ENCODE measurements at places on chromosomes 16 and 17.

DNA sequence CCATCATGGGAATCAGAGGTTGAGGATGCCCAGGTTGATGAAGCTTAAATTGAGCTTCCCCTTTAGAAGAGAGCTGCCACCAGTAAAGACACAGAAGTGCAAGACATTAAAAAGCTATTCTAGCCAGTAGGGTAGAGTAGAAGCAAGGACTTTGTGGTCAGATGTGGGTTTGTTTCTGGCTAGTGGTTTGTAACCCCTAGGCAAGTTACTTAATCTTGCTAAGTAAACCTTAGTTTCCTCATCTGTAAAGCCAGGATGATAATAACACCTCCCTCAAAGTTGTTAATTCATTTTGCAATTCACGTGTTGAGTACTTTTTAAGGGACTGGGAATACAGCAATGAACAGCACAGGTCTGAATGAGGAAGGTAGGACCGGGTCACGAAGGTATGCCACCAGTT is 3.6 kb downstream of the SNTB2 start:
- DNase-seq: no peak

DNA sequence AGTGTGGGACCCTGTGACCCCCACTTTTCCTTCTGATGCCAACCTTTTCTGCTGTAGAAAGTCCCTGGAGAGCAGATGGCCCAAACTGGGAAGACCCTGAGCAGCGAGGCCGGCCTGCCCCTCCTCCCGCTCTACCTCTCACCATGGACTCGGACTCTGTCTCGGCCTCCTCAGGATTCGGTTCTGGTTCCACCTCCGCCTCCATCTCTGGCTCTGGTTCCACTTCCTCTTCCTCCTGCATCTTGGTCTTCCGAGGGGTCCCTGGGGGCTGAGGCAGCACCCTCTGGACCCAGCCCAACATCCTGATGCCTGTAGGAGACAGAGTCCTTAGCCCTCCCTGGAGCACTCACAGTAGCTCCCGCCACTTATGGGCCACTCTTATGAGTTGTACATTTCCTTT is 3.9 kb downstream of the CNGB1 start:
- no peak for DNase-seq

- DNase-seq: no peak
Measured at GRCh38 chr17:63542942-63543821, 7.1 kb upstream of the DCAF7 start.

DNA sequence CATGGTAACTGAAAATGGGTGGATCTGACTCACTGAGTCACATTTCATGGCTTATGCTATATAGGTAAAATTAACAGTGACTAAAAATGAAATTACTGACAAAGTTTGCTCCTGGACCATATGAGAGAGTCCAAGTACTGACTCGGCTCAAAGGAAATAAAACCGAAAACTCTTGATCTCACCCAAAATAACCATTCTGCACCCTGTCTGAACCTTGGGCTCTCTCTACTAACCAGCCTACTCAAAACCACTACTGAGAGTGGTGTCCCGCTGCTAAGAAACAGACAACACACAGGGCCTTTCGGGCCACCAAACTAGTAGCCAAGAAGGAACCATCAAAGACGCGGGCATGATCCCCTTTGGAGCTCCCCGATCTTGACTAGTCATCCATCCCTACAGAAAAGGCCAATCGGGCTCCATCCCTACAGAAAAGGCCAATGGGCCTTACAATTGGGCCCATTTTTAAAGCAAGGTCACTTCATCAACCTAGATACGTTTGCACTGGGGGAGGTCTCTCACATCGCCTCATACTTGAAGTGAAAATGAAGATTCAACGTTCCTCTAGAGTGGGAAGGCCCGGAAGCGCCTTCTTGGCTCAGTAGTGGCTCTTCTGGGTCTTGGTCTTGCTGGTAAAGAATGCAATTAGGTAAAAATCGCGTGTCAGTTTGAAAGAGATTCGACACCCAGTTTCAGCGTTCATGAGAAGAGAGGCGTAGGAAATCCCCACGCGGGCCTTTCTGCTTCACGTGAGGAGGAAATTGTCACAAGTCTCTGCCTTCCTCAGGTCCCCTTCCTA is 720 bp upstream of the ZPBP2 start:
- no peak for DNase-seq

GRCh38 chr17:61410141-61411010 is 10.7 kb downstream of the TBX2 start:
- DNase-seq: peak; percentile 51

- DNase-seq: no peak
Measured at GRCh38 chr16:30521476-30521872, 4.9 kb downstream of the ZNF768 start.

DNA sequence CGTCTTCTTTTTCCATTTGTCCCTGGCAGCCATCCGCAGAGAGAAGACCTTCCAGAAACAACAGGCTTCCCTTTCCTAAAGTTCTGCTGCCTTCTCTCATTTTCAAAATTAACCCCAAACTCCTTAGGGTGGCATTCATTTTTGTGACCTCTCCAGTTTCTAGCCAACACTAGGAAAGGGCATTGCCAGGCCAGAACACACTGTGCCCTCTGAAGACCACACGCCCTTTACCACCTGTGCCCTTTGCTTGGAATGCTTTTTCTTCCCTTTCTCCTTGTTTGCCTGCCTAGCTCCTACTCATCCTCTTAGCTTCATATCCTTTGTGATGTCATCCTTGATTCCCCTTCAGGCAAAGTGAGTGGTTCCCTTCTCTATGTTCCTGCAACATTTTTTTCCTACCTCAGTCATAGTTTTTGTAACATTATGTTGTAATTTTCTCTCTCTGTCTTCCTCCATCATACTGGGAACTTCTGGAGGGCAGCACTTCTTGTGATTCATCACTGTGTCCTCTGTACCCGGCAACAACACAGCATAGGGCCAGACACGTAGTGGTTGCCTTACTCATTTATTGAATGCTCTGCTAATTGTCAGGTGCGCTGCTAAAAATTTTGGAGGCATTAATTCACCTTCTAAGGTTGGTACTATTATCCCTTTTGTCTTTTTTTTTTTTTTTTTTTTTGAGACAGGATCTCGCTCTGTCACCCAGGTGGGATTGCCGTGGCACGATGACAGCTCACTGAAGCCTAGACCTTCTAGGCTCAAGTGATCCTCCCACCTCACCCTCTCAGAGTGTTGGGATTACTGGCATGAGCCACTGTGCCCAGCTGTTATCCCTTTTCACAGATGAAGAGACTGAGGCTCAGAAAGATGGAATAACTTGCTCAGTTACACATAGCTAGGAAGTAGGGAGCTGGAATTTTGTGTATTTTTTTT is 1.0 kb downstream of the KAT8 start:
- no peak for DNase-seq

- DNase-seq: no peak
Measured at GRCh38 chr17:1796800-1797199, 32.9 kb downstream of the SMYD4 start.

GRCh38 chr16:50183316-50183715 is 30.2 kb downstream of the TENT4B start:
- DNase-seq: no peak

- no peak for DNase-seq
Measured at GRCh38 chr16:6633456-6633855, 699.2 kb upstream of the RBFOX1 start.

- DNase-seq: no peak
Measured at GRCh38 chr16:49622084-49622390, 233.9 kb downstream of the ZNF423 start.

DNA sequence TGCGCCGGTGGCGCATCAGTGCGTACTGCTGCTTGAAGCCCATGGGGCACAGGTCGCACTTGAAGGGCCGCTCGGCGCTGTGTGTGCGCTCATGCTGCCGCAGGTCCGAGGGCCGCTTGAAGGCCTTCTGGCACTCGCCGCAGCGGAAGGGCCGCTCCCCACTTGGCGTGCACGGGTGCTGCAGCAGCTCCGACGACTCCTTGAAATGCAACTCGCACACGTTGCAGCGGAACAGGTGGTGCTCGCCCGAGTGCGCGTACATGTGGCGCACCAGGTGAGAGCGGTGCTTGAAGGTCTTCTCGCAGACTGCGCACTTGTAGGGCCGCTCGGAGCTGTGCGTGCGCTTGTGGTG is 3.3 kb downstream of the ZNF319 start:
- DNase-seq: no peak

DNA sequence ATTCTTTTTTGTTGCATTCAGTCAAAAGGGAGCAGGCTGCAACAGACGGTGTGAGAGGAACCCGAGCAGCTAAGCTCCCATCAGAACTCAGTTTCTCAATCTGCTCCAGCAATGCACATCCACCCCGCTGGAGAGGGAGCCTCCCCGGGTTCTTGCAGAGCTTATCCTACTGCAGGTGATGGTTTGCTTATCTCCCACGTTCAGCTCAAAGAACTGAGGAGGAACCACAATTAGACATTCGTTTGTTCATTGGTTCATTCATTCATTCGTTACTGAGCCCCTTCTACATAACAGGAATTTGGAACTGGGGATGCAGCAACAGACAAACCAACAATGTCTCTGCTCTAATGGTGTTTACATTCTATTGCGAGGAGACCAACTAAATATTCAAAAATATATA is 22.2 kb upstream of the ALOX15 start:
- no peak for DNase-seq

- DNase-seq: peak; percentile 4
Measured at GRCh38 chr16:86252596-86252995, 257.7 kb upstream of the FOXF1 start.
